ENCODE measurements at places on chromosomes 2 and 18. TPM values are rescaled to one million over a fixed set of nuclear protein-coding genes. Genes with fewer than 3 reads are reported as not detected.

The PRKAG3 gene
- total RNA-seq, result not detected

The RAMP1 gene
- total RNA-seq, result 239 TPM

DNA sequence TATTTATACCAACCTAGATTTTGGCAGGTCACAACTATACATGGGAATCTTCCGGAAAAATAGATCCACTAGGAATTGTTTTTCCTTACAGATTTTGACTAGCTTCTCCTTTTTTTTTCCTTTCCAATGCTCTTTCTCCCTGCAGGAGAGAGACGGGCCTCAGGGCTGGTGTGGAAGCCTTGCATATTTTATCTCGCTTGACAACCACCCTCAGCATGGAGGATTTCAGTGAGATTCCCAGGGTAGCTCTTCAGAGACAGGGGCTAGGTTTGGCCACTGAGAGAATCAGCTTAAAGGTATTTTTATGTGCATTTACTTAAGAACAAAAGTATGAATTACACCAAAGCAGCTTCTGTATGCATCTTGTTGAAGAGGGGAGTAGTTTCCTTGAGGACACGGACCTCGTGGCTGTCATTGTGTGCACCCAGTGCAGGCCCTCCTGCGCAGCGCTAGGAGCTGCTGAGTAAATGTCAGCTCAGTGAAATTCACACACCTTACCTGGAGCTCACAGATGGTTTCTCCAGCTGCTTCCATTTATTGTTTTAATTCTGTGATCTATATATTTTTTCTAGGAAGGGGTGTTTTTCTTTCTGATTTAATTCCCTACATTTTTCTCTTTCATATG, 54.4 kb downstream of the TRAPPC12 start:
- DNase-seq, result no peak

DNA sequence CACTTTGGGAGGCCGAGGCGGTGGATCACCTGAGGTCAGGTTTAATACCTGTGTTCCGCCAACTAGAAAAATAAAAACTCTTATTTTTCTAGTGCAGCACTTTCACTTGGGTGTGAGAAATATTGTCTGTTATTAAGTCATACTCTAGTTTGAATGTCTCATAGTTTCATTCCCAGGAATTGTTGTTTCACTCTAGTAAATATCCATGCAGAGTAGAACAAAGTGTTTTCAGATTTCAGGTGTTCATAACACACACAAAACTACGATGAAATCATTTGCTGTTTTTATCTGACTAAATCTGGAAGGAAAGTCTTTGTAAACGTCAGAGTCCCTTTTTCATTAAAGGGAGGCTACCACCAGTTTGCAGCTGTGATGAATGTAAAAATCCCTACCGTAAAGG, 4.0 kb downstream of the FAM117B start:
- DNase-seq, result no peak

The ZC3H6 gene
- 12.7 TPM for total RNA-seq

The REG3A gene
- not detected for total RNA-seq

DNA sequence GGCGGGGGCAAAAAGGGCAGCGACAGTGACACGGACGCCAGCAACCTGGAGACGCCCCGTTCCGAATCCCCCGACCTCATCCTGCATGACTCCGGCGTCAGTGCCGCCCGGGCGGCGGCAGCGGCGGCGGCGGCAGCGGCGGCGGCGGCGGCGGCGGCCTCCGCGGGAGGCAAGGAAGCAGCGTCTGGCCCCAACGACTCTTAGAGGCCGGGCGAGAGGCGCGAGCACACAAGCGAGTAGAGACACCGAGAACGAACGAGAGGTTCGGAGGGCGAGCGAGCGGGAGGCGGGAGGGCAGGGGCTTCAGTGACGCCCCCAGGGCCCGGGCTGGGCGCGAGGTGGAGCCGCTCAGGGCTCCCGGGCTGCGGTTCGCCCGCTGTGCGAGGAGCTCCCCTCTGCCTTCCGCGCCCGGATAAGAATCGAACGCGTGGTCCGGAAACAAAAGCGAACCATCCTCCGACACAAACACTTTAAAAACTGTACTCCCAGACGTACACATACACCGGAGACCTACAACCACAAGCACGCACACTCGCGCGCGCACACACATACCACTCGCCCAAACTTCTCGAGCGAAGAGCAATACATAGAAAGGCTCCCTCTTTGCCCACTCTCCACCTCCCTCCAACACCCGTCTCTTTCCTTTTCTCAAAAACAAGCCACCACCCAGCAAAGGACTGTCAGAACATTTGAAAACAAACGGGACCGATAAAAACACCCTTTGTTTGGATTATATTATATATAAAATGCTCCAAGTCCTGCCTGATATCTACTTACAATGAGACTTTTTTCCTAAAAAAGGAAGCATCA, 2.8 kb downstream of the SP9 start:
- DNase-seq, result no peak

DNA sequence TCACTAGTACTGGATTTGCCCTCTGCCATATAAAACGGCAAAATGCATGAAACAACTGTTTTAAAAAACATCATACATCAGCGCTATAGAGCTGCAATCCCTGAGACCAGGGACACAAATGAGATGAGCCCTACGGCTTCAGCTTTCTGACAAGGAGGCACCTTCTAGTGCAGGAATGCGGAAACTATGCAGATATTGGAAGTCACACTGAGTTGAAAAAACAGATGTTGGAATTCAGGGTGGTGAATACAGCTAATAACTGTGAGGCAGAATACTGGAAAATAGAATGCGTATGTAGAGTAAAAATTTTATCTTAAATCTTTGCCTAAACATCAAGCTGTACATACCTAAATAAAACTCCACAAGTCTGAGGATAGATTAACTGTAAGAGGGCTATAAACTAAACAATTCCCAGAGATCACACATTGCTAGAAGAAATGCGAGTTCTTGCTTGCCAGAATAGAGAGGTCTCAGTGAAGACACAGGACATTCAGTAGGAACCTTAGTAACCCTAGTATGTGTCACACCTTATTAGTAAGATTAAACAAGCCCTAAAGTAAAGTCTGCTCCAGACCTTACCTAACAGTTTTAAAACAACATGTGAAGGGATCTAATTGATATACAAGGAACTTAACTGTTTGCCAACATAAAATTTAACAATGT, 541.4 kb upstream of the DDX18 start:
- DNase-seq, result no peak

All from right atrium auricular region (tissue), 2 donors.